ENCODE measurements at places on chromosomes 6 and 20.

DNA sequence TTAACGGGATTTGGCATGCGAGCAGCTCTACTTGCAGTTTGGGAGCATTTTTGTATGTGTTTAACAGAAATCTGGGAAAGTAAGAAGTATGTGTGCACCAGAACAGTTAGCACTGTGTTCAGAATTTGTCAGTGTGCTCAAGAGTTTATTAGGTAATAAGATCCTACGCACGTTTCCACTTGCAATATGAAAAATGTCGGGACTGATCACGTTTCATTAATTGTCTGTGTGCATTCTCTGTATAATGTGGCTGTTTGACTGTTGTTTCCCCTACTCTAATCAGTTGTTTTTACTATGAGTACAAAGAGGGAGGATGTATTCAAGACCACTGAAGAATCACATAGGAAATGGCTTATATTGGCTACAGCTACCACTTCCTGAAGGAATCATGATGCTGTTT is 349.7 kb upstream of the POU3F2 start:
- no peak for DNase-seq

DNA sequence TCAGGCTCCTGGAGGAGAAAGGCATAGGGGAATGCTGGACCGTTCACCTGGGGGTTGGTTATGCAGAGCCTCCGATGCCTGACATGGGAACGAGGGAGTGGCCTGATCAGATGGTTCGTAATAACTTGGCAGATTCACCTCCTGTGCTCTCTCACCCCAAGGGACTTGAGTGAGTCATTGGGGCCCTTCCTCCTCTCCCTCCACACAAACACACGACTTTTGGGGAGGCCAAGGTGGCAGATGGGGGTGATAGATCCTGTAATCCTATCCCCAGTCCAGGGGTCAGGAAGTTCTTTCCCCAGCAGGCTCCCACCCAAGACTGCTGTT is 45.6 kb upstream of the ARFGEF2 start:
- no peak for DNase-seq

DNA sequence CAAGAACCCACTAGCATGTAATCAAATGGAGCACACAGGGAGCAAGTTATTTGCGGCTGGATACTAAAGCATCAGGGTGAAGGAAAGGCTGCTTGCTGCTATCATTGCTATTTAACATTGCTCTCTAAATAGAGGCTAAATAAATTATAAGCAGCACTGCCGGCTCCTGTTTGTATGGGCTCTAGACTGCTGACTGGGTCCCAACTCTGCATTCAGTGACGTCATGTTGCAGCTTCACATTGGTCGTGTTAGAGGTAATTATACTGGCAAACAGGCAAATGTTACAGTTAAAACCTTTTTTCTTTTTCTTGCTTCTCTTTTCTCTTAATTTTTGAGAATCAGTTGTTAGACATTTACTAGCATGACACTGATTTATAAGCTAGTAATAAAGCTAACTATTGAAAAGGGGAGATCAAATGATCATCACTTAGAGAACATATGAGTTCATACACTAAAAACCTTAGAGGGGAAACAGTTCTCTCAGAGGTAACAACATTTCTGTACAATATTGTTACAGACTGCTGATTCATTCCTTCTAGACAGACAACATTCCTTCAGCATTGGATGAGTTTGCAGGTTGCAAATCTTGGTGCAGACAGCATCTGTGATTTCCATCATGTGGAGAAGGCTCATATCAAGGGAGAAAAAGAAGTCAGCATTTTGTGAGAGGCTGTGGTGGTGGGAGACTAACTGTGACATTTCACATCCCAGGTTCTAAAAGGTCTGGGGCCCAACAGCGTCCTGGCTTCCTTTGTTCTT is 15.9 kb downstream of the RFPL4B start:
- no peak for DNase-seq

DNA sequence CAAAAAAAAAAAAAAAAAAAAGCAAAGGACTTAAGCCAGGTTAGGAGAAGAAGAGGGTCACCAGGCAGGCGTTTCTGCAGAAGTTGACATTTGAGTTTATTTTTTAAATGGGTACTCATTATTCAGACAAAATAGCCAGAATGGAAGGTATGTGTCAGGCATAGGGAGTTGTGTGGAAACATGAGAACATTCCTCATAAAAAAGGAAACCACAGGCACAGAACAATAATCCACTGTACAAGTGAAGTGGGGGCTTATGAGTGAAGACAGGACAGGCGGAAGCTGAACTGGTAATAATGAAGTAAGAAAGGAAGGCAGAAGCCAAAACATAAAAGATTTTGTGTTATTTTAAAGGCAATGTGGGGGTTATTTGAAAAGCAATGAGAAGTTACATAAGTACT is 104.6 kb downstream of the EPB41L2 start:
- DNase-seq: no peak

DNA sequence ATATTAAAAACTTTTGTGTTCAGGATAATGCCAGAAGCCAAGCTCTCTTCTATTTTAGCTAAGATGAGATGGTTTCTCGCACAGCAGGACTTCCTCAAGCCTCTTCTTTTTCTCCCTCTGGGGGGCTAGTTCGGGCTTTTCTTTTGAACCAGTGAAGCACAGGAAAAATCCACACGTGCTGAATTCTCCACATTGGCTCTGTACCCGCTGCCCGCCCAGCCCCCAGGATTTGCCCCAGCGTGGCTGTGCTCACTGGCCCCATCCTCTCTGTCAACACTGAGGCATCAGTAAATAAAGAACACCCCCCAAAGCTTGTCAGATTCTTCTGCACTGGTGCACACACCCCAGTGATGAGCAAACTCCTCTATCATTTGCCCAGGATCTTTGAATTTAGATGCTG is 232.8 kb downstream of the ZNF217 start:
- no peak for DNase-seq

DNA sequence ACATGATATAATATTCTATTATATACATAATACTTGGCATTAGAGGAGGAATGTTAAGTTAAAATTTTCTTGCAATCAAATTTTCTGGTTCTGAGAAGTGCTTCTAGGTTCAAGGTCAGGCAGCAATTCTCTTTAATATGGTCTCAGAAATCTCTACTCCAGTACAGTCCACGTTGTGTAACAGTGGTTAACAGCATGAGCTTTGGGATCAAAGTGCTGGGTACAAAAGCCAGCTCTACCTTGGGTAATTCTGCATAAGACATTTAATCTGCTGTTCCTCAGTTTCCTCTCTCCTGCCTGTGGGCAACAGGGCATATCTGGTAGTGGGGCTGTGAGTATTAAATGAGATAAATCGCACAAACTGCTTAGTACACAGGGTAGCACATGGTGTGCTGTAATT is 437.8 kb downstream of the CDC5L start:
- no peak for DNase-seq

- no peak for DNase-seq
Measured at GRCh38 chr20:37396416-37397075, 50.6 kb downstream of the SRC start.

GRCh38 chr20:19823971-19824370 is 65.9 kb downstream of the RIN2 start:
- no peak for DNase-seq

DNA sequence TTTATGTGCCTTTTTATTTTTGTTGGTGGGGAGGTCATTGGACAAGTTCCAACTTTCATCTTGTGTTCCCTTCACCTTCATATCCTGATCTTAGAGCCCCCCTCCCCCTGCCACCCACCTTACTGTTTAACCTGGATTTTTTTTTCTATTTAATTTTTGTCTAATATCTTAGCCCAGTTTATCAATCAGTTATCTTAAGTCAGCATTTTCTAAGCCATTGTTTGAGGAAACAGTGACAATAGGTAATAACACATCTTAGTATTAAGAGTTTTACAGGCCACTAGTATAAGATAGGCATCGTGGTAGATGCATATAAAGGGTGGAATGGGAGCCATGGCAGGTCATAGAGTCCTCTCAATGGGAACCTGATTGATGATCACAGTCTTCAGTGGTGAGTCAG is 2.4 kb downstream of the ABT1 start:
- DNase-seq: no peak

DNA sequence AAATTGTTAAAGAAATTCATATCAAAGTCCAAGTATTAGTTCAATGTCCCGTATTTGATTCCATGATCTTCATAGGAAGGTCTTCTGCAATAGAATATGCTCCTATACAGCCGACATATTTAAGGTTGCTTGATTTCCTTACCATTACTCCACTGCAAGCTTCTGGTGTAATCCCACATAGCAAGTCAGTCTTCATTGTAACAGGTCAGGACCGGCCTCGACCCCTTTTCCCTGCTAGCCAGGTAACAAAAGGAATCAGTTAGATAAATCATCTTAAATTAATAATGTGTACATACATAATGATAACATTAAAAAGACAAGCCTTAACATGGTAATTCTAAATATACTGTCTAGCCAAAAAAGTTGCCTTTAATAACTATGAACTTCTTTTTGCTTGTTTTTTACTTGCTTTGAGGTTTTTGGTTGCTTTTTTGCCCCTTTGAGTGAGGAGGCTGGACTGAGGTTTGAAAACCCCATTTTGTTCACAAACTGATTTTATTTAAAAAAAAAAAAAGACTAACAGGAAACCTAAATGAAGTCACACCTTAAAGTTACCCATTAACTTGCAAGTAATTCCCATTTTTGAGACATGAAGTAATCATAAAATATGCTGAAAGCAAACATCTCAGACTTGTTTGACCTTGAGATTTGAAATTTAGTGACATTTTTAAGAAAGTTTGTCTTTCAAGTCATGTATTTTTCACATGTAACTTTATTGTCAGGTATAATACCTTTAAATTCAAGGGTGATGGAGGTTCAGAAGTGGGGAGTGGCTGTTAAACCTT is 19.2 kb upstream of the SNX14 start:
- no peak for DNase-seq

DNA sequence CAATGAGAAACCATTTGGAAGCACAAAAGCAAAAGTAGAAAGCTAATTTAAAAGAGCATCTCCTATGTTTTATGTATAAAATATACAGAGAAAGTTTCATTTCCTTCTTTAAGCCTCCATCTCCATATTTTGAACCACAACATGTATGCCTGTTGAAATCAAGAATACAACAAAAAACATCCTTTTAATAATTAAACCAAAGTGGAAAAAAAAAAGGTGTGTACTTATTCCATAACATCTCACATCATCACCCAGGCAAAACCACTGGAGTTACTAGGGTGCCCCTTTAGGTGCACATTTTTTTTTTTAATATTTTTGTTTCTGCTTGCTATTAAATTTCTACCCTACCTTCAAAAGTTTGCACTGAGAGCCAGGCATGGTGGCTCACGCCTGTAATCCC is 43.0 kb downstream of the EDN1 start:
- no peak for DNase-seq

GRCh38 chr6:9121549-9121948 is 686.2 kb upstream of the SLC35B3 start:
- DNase-seq: no peak

DNA sequence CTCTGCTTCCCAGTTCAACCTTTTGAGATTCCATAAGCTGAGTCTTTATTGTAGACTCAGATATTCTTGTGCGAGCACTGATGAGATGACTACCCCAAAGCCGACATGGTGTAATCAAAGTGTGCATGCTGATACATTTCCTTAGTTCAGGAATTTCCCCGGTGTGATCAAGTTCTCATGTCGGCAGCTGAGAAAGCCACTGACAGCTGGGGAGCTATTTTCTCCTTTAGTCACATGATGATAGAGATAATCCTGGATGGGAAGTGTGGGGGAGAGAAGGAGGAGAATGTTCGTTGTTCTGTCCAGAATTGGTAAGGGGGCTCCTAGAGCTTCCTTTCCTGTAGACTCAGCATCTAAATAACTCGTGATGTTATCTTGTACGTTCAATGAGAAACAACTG is 7.7 kb upstream of the CAP2 start:
- DNase-seq: no peak

GRCh38 chr20:36866681-36867495 is 9.1 kb upstream of the TLDC2 start:
- no peak for DNase-seq

DNA sequence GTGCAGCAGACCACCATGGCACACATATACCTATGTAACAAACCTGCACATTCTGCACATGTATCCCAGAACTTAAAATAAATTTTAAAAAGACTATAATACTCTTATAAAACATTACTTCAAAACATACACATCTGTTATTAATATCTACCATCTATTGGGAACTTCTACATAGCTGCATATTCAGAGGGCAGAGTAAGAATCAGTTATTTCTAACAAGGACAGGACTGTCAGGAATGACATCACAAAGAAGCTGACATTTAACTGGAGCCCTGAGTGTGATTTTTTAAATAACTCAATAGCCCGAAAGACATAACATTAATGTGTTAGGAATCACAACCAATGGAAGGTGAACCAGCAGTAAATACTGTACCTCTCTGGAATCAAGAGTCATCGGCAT is 276.7 kb upstream of the ECI2 start:
- DNase-seq: no peak

GRCh38 chr6:25173951-25174474 is 105.2 kb upstream of the CARMIL1 start:
- DNase-seq: no peak

DNA sequence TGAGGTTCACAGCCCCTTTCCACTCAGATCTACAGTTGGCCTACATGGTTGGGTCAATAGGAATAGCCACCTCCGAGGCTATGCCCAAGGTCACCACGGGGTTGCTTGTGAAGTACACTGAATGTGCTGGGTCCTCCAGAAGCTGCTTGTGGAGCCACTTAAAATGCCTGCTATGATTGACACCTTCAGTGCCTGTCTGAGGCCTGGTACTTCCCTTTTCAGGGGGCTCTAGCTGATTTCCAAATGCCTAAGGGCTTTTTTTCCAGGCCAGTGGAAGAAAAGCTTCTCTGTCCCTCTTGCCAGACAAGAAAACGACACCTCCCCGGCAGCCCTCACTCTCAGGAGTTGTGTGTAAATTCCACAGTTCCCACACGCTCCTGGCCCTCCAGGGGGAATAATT is 6.3 kb upstream of the NXT1 start:
- no peak for DNase-seq

GRCh38 chr6:37324131-37325033 is 29.4 kb upstream of the RNF8 start:
- no peak for DNase-seq

GRCh38 chr6:93048381-93048780 is 371.0 kb downstream of the EPHA7 start:
- no peak for DNase-seq

- no peak for DNase-seq
Measured at GRCh38 chr6:8993111-8993510, 557.8 kb upstream of the SLC35B3 start.

- DNase-seq: no peak
Measured at GRCh38 chr6:75428204-75428603, 65.4 kb downstream of the FILIP1 start.

GRCh38 chr20:52652271-52652670 is 319.9 kb upstream of the TSHZ2 start:
- DNase-seq: no peak

DNA sequence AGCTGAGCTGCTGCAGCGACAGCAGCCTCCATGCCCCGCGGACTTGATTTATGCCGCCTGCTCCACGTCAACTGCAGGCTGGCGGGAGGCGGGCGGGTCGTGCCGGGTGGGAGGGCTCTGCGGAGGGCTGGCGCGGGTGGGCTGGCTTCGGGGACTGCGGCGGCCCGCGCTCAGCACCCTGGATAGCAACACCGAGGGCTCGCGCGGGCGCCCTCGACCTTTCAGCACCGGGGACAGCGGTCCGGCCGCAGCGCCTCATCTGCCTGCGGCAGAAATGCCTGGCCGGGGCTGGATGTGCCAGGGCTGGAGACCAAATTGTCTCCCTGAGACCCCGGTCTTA is 792 bp downstream of the SNAP25 start:
- peak; percentile 5 for DNase-seq

Data from activated CD4-positive, CD25-positive, alpha-beta regulatory T cell treated with anti-CD3 and anti-CD28 coated beads, Interleukin-2, amount 50 U/mL, for 16 hours (primary cell).